Esophagus squamous epithelium (tissue), 5 donors: ENCODE measurements at places on chromosomes 4 and X.

DNA sequence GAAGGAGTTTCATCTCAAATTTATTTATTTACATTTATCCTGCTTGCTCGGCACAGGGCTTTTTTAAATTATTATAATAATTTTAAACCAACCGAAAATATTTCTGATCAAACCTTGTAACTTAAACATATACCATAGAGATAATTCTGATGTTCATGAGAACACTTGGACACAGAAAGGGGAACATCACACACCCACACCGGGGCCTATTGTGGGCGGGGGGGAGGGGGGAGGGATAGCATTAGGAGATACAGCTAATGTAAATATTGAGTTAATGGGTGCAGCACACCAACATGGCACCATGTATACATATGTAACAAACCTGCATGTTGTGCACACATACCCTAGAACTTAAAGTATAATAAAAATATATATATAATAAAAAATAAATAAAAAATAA is 2.9 kb downstream of the ANXA5 start:
- DNase-seq: no peak

- no peak for DNase-seq
Measured at GRCh38 chr4:335515-335914, 2.1 kb upstream of the ZNF141 start.

GRCh38 chrX:138082896-138083295 is 517.0 kb downstream of the ZIC3 start:
- no peak for DNase-seq

DNA sequence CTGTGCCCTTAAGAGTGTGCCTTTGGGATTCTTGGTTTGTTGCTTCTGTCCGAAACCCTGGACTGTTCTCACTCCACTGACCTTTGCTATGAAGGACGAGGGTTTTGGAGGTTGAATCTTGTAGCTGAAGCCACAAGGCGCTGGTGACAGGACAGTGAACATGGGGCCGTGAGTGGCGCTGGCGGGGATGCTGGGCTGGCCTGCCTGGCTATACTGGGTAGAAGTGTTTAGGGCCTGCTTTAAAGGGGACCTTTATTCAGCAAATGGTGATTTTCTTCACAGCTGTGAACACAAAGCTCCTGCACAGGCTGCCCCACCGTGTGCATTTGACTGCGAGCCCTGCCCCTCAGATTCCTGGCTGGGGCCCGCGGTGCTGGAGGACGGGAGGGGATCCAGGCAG is 27.1 kb upstream of the TADA2B start:
- no peak for DNase-seq

GRCh38 chrX:123993904-123994635 is 32.6 kb downstream of the STAG2 start:
- DNase-seq: no peak

GRCh38 chrX:33725535-33726210 is 406.4 kb downstream of the FAM47A start:
- DNase-seq: no peak

DNA sequence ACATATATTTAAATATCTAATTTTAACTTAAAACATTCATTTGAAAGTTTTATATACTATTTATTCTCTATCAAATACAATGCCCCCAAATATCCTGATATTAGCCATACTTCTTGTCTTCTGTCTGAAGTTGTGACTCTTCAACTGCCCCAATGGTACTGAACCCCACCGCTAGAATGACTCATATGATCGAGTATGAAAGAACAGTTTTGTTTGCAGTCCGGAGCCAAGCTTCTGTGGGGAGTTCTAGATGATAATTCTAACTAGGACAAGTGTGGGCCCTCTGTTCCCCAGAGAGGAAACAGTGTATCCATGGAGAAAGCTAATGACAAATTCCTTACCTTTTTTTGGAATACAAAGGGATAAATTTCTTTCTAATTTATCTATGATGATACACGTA is 24.7 kb upstream of the CT47A1 start:
- no peak for DNase-seq

DNA sequence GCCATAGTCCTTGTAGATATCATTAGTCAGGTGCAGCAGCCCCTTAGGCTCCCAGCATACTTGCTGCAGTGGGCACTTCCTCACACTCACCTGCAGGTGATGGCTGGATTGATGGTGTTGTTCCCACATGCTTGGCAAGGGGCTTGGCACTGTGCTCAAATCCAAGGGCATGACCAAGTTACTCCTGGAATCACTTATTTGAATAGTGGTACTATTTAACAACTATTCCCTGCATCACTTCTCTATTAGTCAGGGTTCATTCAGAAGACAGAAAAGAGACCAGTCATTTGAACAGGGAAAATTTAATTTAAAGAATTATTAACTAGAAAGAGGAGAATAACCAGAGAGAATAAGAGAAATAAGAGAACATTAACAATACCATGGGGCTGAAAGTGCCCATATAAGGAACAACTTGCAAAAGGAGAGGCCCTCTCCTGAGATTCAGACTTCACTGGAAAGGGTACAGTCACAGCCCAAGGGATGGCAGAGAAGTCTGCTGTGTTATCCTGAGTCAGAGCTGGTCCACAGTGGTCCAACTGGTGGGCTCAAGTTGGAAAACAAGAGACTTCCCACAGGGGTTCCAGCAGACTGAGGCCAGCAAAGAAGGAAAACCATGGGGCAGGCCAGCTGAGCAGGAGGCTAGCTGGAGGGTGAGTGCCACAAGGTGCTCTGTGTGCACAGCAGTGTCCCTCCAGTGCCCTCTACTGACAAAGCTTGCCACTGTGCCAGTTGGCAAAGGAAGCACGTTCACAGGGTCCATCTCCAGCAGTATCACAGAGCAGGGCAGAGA is 9.8 kb downstream of the SPP1 start:
- no peak for DNase-seq

DNA sequence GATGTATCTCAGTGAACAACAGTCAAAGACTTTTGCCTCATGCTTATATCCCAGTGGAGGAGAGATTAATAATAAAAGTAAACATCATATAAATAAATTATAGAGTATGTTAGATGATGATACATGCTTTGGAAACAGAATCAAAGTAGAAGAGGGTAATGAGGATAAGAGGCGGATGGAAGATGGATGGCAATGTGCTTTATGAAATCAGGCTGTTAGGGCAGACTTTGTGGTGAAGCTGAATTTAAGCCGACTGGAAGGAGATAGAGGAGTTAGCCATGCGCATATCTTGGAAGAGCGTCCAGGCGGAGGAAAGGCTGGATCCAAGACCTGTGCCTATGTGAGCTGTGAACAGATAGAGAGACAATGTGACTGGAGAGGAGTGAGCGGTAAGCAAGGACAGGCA is 74.9 kb upstream of the GUCY1A1 start:
- DNase-seq: no peak

GRCh38 chr4:74793757-74794381 is 454 bp downstream of the BTC start:
- no peak for DNase-seq

GRCh38 chrX:132044953-132045352 is 21.9 kb downstream of the STK26 start:
- no peak for DNase-seq

- DNase-seq: no peak
Measured at GRCh38 chr4:23373261-23373660, 516.6 kb downstream of the PPARGC1A start.

DNA sequence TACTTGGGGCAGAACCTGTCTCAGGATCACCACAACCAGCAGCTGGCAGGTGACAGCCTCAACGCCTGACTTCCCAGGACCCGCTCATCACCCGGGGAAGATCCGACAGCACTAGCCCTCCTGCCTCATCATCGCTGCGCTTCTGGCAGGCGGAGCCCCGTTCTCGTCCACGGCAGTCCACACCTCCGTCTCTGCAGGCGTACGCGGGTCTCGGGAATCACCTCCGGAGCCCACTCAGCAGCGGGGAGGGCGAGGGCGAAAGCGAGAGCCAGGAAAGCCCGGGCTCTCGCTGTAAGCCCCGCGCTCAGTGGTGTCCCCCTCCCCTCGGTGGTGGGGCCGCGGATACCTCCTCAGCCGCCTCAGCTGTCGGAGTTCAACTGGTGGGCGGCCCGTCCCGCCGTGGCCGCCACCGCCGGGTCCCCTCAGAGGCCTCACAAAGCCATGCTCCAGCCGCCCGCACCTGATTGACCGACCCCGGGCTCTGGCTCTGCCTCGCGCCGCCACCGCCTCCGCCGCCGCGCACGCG is 518 bp upstream of the CNKSR2 start:
- no peak for DNase-seq

DNA sequence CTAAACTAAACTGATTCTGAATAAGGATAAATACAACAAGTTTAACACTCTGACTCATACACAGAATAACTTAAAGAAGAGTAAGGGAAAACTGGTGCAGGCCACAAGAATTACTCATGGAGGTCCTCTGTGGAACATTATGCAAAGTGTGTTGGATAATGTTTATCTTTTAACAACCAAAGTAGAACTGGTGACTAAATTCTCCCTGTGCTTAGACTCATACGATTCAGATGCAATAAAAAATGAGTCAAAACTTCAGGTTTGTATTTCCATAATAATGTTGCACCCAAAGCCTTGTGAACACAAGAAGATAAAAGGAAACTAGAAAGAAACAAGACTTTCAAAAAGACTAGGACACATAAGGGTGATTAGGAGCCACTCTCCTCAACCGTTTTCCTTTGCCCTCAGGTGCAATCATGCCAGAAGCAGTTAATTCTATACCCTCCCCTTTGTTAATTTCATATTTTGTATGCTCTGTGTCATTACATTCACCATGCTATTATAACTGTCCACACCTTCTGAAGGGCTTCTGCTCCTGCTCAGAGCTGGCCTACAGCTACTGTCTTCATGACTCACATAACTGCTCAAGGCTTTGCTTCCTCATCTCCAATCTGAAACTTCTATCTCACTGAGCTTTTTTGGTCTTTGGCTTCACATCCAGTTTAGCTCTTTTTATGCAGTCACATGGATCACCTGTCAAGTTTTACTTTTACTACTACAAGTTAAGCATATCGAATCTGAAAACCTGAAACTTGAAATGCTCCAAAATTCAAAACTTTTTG is 60.2 kb downstream of the KCNIP4 start:
- no peak for DNase-seq

DNA sequence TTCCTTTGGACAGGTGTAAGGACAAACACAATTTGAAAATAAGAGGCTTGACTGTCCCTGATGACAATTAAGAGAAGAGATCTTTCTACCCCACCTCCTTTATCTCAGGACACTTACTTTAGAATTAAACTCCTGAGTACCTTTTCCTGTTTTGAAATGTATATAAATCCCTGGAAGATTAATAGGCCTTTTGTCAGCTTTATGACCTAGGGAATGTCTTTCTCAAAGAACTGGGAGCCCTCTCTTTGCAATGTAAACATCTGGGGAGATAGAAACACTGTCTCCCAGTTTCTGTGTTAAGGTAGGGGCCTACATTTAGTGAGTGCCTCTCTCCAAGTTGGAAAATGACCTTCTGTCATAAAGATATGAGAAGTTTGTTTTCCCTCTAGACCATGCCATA is 31.7 kb downstream of the AGA start:
- DNase-seq: no peak

- no peak for DNase-seq
Measured at GRCh38 chr4:140901736-140902336, 145.7 kb upstream of the TBC1D9 start.

DNA sequence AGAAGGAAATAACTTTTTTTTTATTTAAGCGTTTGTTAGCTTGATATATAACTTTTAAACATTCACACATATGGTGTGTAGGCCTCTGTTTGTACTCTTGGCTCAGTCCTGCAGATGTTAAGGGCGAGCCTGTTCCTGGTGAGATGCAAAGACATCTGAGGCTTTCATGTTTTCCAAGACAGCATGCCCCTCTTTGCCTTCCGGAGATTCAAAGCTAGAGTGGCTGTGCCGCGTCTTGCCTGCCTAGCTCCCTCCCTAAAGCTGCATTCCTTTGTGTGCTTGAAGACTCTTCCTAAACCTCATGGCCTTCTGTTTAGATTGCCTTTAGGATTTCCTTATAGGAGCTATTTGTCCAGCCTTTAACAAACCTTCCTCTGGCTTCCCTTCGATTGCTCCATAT is 67.1 kb downstream of the MID1IP1 start:
- no peak for DNase-seq

GRCh38 chr4:156901871-156902270 is 69.7 kb downstream of the PDGFC start:
- DNase-seq: no peak

GRCh38 chr4:174490451-174490961 is 31.8 kb downstream of the HPGD start:
- no peak for DNase-seq

DNA sequence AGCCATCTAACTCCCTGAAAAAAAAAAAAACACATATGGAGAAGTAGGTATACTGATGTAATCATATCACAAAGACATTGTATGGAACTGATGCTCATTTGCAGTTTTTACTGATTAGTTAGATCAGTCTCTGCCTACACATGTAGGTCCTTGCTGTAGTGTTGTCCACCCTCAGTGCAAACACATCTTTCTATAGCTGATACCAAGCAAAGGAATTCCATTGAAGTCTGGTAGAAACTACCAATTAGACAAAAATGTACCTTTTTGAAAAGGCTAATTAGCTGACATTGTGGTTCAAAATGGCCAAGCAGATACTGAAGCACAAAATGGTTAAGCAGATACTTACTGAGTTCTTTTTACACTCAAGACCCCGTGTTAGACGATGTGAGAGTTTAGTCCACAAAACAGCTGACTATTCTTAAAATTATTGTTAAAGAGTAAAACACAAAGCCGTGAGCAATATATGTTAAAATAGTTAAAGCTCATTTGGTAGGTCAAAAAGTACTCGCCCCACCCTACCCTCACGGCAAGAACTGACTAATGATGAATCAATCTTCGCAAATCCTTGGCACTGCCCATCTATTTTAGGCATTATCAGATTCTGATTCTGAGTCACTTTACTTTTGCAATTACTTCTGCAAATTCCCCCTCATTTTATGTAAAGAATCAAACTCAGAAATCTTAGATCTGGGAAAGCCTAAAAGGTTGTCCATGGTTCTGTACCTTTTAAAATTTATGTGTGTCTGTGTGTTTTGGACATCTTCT is 40.4 kb downstream of the COL4A6 start:
- no peak for DNase-seq

GRCh38 chrX:46693149-46693548 is 65.8 kb downstream of the SLC9A7 start:
- DNase-seq: no peak

GRCh38 chr4:83605744-83606172 is 69.8 kb downstream of the GPAT3 start:
- DNase-seq: no peak

DNA sequence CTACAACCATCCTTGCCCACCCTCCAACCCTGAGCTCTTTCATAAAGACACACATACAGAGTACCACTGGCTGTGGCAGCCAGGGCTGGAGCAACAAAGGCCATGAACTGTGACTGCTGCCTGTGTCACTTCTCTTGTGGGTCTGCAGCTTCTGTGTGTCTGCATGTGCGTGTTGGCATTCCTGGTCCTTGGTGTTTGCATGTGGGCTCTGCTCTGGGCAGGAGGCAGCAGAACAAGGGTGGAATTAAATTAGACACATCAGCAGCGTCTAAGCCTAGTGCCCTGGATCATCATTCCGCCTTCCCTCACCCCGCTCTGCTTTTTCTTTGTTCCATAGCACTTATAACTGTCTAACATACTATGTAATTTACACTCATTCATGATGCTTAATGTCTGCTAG is 157.7 kb downstream of the MGST2 start:
- DNase-seq: no peak

- DNase-seq: no peak
Measured at GRCh38 chr4:87566276-87566675, 37.1 kb upstream of the SPARCL1 start.
